ENCODE measurements at places on chromosomes 11 and 22. TPM values are rescaled to one million over a fixed set of nuclear protein-coding genes. Genes with fewer than 3 reads are reported as not detected.

Gene INS
- not detected for total RNA-seq

Gene TMPRSS4
- total RNA-seq: not detected

Gene ELFN2
- not detected for total RNA-seq

Gene MPEG1
- total RNA-seq: 65.4 TPM

Gene KCNQ1
- 5.1 TPM for total RNA-seq

Gene DEFB131B
- not detected for total RNA-seq

GRCh38 chr11:107991868-107992414, 16.8 kb upstream of the CUL5 start:
- no peak for DNase-seq

- peak; percentile 20 for DNase-seq
These were observed 289.2 kb downstream of the MN1 start for GRCh38 chr22:27512283-27512761.

- no peak for DNase-seq
These were observed 11.9 kb downstream of the IPO7 start for GRCh38 chr11:9396310-9396709.

DNA sequence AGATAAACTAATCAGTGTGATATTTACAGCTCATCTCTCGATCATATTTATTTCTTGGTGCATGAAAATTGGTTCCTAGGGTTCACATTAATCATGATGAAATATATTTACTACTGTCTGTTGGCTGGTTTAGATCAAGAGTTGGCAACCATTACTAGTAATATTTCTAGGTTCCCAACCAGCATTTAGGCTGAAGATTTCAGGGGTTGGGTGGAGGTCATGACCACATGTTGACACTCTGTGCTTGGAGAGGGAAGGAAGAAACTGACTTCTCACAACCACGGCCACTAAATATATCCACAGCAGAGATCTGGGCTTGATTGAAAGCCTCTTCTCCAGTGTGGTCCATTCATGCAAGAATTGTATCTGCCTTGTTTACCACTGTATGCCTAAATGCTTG, 87.9 kb downstream of the ALX4 start:
- no peak for DNase-seq

DNA sequence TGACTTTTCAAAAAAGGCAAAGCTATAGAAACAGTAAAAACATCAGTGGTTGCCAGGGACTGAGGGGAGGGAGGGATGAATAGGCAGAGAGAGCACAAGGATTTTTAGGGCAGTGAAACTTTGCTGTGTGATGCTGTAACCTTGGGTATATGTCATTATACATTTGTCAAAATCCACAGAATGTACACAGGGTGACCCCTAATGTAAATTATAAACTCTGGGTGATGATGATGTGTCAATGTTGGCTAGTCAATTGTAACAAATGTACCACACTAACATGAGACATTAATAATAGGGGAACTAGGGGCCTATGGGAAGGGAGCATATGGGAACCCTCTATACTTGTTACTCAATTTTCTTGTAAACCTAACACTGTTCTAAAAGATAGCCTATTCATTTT, 24.8 kb downstream of the RIBC2 start:
- no peak for DNase-seq
